Suppressor macrophage treated with lipopolysaccharide for 4 hours (primary cell): ENCODE measurements at places on chromosomes 5 and 9.

DNA sequence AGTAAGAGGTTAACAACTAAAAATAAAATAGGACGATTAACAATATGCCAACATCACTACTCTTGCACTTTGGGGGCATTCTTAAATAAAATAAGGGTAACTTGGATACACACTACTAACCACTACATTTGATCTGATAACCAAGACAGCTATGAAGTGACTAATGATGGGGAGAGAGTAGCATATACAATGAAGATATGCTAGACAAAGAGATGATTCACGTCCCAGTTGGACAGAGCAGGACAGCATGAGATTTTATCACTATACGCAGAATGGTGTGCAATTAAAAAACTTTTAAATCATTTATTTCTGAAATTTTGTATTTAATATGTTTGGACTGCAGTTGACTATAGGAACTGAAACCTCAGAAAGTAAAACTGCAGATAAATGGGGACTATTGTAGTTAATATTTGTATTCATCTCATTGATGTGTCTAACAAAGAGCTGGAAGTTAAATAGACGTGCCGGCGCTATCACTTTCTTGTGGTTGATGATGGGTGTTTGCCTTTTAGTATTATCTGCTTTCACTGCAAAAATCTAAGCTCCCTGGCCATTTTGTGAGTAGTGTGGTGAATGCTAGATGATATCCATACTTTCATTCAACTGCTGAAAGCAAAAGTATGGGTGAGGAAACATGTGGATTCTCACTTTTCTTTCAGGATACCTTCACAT lies 18.7 kb downstream of the GIN1 start:
- no peak for DNase-seq

DNA sequence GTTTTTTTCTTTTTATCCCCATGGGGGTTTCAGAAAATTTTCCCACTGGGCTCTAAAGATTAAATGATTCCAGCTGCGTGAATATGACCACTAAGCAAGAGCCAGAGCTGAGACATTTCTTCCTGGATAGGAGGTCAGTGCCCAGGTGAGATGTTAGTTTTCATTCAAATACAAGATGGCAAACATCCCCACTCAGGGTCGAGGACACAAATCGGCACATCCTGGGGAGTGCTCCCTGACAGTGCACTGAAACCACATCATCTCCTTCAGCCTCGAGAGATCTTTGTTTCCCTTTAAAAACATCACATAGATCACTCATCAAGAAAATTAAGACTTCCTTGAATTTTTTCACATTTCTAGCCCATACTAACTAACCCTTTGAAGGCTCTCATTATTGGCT lies 273.2 kb upstream of the PANK3 start:
- DNase-seq, result no peak

DNA sequence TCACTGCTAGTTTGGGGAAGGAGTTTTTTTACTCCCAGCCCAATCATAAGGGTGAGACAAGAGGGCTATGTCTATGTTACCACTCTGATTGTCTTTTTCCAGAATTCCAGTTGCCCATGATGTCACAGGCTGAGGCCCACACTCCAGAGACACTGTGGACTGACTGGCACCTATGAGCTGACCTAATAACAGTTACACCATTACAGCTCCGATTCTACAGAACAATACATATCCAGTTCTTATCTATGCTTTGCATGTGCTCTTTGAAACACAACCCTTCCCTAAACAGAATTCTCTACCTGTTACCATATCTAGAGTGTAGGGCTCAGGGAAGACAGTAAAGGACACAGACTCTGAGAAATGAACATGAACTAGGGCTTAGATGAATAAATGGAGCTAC lies 45.7 kb upstream of the ALDOB start:
- DNase-seq, result no peak

GRCh38 chr5:140116716-140117115 lies 2.8 kb downstream of the PURA start:
- DNase-seq, result no peak

DNA sequence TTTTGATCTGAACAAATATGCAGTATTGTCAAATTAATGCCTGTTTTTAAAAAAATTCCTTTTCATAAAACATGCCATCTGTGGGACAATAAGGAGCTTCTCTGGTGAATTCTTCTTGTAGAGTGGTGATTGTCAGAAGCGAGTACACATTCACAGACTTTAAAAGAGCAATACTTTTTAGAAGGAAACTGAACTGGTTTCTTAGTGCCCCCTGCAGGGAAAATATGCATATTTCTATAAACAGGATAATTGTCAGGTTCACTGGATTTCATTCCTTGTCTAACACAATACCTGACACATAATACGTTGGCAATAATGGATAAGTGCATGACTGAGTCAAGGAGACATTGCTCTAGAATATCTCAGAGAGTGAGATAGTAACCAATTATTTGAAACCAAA lies 133.7 kb downstream of the KIF4B start:
- no peak for DNase-seq

- DNase-seq, result no peak
Observed at GRCh38 chr5:130715541-130715940, 449.5 kb downstream of the HINT1 start.

DNA sequence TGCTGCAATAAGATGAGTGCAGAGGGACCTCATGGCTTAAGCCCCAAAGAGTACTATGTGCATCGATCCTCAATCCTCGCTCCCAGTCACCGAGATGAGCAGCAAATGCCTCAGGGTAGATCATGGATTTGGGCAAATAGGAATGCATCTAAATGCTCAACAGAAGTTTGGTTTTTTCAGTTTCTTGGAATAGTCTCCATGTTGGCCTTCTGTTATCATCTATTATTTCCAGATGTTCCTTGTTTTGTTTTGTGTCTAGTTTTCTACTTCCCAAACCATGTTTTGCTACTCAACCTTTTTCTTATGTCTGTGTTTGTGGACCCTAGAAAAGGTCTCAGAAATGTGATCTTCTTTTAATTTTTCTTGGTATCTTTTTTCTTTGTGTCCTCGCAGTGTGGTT lies 43.5 kb upstream of the RASGRF2 start:
- DNase-seq, result no peak

GRCh38 chr9:89433826-89434225 lies 64.1 kb downstream of the SEMA4D start:
- no peak for DNase-seq

DNA sequence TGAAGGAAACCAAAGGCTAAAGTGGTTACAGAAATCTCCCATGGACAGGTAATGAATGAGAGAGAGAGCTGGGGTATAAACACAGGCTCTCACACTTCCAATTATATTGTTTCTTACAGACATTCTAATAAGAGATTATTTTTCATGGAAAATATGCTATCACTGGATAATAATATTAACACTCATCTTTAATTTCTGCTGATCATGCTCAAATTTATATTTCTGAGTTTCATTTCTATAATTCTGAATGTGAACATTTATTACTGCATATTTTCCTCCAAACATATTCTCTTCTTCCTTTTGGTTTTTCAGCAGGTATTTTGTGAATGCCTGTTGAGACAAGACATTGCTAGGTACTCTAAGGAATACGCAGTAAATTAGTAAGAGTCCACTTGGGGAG lies 410.2 kb upstream of the DAP start:
- DNase-seq, result no peak

GRCh38 chr5:164742025-164742424 lies 1236.6 kb downstream of the MAT2B start:
- DNase-seq, result no peak

DNA sequence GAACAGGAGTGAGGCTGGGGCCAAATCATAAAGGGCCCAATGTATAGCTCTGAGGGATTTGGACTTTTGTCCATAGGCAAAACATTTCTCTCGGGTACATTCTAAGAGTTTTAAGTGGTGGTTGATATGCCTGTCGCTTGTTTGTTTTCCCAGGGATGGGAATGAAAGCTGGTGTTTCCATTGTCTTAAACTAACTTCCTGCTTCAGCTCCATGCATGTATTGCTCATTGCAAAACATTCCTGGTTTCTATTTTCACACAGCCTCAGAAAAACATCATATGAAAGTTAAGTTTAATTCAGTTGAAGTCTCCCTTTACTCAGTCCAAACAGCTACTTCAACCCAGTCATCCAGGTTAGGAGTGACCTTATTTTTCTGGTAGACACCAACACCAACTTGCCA lies 235.0 kb downstream of the ACTL7B start:
- peak; percentile 40 for DNase-seq

- DNase-seq, result peak; percentile 70
Observed at GRCh38 chr5:132272311-132273210, 15.1 kb downstream of the PDLIM4 start.

GRCh38 chr5:129739773-129740172 lies 8.1 kb upstream of the MINAR2 start:
- no peak for DNase-seq

- DNase-seq, result peak; percentile 60
Observed at GRCh38 chr5:150184990-150185912, 4.6 kb upstream of the SLC6A7 start.
